ENCODE measurements at places on chromosomes 12 and 14. TPM values are rescaled to one million over a fixed set of nuclear protein-coding genes. Genes with fewer than 3 reads are reported as not detected.

Gene DDN
- 2.4 TPM for total RNA-seq

Gene IKZF4
- 7.3 TPM for total RNA-seq

Gene GPR68
- 2.9 TPM for total RNA-seq

Gene MYO1A
- total RNA-seq, result not detected

Gene SERPINA3
- 1.5 TPM for total RNA-seq

Gene KLHL33
- total RNA-seq, result 1.9 TPM

Gene NGB
- total RNA-seq, result not detected

Gene OTX2
- 0.10 TPM for total RNA-seq

Gene TAPBPL
- total RNA-seq, result 11.7 TPM

Gene SDR9C7
- 0.51 TPM for total RNA-seq

Gene CACNA1C
- total RNA-seq, result 6.5 TPM

Gene SLC22A17
- 30.5 TPM for total RNA-seq

Gene ACVRL1
- total RNA-seq, result 82.7 TPM

Gene IL26
- not detected for total RNA-seq

Gene OR4L1
- not detected for total RNA-seq

Gene RAD51B
- total RNA-seq, result 37.8 TPM

Gene SYT1
- 1.6 TPM for total RNA-seq

Gene TAS2R20
- total RNA-seq, result 8.2 TPM

Gene LTB4R2
- total RNA-seq, result 19.3 TPM

Gene MMP14
- total RNA-seq, result 131 TPM

Gene AQP6
- total RNA-seq, result 0.10 TPM

Gene MORN3
- 0.41 TPM for total RNA-seq

Gene CCDC184
- total RNA-seq, result 1.2 TPM

Gene OR11H7
- not detected for total RNA-seq

Gene TMEM119
- 42.0 TPM for total RNA-seq

Gene NR4A1
- 65.6 TPM for total RNA-seq

Gene CLEC4E
- total RNA-seq, result not detected

Gene PGF
- 8.6 TPM for total RNA-seq

Gene NDUFA9
- 72.5 TPM for total RNA-seq

Gene GPR132
- 1.5 TPM for total RNA-seq

Gene RNASE7
- total RNA-seq, result 1.2 TPM

Gene LRP1
- total RNA-seq, result 221 TPM

Gene FAM186B
- 0.82 TPM for total RNA-seq

Gene FAM181A
- total RNA-seq, result 0.31 TPM

Gene MYBPC1
- total RNA-seq, result 2,862 TPM

Gene DENND5B
- 42.0 TPM for total RNA-seq

Gene ZNF891
- 3.6 TPM for total RNA-seq

Gene C12orf54
- not detected for total RNA-seq

Gene TOMM20L
- total RNA-seq, result not detected

Gene OVCH1
- 0.10 TPM for total RNA-seq

Gene IL31
- total RNA-seq, result not detected

Gene KRT84
- total RNA-seq, result not detected

Gene NAP1L1
- 250 TPM for total RNA-seq

Gene PRMT5
- total RNA-seq, result 64.8 TPM

Gene ARID2
- 54.8 TPM for total RNA-seq

Gene KRT2
- total RNA-seq, result not detected

Gene COA8
- 33.8 TPM for total RNA-seq

All from tongue (tissue), 3 donors.